ENCODE measurements at places on chromosomes 6 and 20.

DNA sequence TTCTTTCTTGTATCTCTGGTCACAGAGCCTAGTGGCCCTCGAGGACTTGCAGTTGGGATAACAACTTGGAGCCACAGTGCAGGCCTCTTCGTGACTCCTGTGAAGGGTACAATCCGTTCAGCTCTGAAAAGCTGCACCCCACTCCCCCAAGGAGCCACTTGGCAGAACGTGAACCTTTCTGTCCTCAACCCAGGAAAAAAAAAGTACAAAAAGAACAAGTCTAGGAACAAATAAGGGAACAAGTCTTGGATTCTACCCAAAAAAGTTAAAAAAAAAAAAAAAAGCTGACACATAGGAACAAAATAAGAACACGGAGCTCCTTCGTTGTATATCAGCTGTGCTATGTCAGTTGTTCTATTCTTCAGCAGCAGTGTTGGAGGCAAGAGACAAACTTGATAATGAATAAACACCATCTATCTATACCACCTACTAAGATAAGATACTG lies 77.9 kb upstream of the TULP1 start:
- peak; percentile 44 for DNase-seq

DNA sequence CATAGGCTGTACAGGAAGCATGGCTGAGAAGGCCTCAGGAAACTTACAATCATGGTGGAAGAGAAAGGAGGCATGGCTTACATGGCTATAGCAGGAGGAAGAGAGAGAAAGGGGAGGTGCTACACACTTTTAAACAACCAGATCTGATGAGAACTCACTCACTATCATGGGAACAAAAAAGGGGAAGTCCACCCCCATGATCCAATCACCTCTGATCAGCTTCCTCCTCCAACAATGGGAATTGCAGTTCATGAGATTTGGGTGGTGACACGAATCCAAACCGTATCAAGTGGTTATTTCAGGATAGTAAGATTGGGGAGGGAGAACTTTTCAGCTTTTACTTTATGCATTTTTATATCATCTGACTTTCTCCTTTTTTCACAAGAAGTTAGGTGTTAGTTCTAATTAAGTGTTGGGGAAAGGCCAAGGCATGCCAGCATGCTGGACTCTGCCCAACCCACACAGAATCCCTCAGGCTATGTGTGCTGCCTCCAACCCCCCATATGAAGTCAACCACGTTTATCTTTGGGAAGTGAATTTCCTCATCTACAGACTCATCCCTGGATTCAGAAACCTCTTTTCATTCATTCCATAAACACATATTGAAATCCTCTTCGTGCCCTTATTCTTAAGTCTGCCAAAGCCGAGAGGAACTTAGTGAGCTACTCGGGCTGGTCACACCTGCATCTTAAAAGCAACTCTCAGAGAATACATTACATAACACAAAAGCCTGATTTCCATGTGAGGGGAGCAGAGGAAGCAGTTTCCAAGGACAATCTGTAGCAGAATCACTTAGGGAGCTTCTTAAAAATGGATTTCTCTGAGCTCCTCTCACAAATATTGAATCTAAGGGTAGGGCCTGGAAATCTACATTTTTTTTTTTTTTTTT lies 16.7 kb upstream of the CLIC5 start:
- no peak for DNase-seq

DNA sequence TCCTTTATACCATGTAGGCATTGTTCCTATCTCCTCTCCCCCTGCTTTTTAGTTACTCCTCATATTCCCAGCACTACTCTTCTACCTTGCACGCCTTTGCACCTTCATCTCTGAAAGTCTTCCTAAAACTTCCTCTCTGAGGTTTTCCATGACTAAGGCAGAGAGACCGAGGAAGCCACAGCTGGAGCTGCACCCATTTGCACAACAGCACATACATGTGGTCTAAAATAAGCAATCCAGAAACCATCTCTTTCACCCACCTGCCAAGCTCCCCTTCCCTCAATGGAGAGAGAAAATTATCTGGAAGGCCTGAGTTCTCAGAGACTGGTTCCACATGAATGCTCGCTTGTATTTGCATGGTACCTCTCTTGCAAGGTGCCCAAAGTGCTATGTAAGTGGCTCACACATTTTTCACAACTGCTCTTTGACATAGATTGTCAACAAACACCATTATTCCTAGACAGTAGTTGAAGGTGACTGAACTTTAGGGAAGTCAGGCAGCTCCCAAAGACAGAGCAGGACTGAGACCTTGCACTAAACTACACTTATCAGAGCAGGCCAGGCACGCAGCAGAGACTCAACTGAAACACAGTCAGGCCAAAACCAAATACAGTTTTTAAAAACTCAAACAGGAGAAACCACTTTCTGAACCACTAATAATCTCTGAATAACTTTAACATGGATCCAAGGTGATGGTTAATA lies 313.2 kb downstream of the TFAP2A start:
- no peak for DNase-seq

DNA sequence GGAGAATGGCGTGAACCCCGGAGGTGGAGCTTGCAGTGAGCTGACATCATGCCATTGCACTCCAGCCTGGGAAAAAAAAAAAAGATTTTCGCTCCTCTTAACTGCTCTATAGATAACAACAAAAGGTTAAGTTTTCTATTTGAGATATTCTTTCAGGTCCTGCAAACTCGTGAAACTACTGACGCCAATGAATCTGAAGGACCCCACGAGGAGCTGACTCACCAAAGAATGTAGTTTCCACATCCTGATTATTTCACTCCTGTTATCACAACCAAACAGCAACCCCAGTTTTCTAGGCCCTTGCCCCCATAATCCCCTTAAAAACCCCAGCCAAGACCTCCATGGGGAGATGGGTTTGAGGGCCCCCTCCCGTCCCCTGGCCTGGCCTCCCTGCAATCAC lies 58.7 kb downstream of the OTOR start:
- no peak for DNase-seq

DNA sequence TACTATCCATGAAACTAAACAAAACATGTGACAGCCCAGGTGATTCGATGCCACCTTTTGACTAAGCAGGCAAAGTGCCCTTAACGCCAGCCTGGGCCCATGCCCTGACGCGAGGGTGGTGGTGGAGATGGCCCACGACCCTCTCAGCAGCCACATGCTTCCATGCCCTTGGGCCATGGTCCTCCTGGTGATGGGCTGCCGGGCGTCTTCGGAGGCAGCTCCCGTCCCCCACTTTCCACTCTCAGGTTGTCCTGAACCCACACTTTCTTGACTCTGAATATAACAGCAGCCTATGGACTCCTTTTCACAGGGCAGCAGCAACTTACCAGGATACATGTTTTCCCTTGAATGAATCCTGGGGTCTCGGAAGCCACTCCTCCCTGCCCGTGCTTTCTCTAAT lies 33.6 kb downstream of the TMEM242 start:
- DNase-seq = no peak

GRCh38 chr20:53708129-53708968 lies 114.7 kb upstream of the ZNF217 start:
- no peak for DNase-seq

- DNase-seq = no peak
Measured at GRCh38 chr20:57122536-57123489, 143.6 kb downstream of the BMP7 start.

- no peak for DNase-seq
Measured at GRCh38 chr20:51347831-51348230, 194.7 kb downstream of the NFATC2 start.

DNA sequence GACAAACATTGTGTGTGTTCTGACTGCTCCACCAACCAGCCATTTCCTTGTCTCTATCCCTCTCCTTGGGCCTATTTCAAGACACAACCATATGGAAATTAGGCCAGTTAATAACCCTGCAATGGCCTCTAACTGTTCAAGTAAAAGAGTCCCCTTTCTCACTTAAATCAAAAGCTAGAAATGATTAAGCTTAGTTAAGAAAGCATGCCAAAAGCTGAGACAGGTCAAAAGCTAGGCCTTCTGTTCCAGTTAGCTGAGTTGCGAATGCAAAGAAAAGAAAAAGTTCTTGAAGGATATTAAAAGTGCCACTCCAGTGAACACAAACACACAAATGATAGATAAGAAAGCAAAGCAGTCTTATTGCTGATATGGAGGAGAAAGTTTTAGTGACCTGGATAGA lies 22.5 kb downstream of the SERINC1 start:
- no peak for DNase-seq

DNA sequence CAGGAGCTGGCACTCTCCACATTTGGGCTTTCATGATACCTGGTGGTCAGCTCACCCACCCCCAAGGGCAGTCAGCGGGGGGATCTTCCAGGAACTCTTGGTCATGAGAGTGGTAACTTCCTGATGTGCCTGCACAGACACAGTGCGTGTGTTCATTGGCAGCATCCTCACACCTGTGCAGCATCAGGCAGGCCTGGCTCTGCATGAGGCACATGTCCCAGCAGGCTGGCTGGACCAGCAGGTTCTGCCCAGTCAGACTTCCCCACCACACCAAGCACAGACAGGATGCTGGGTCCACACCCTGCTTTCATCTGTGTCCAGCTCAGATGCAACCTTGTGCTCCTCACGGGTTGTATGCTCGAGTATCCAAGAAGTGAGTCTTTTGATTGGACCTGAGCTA lies 15.7 kb upstream of the UNC93A start:
- DNase-seq = no peak

GRCh38 chr20:46299078-46299477 lies 9.2 kb downstream of the CDH22 start:
- no peak for DNase-seq

- no peak for DNase-seq
Measured at GRCh38 chr20:55667955-55668354, 337.4 kb downstream of the CBLN4 start.

DNA sequence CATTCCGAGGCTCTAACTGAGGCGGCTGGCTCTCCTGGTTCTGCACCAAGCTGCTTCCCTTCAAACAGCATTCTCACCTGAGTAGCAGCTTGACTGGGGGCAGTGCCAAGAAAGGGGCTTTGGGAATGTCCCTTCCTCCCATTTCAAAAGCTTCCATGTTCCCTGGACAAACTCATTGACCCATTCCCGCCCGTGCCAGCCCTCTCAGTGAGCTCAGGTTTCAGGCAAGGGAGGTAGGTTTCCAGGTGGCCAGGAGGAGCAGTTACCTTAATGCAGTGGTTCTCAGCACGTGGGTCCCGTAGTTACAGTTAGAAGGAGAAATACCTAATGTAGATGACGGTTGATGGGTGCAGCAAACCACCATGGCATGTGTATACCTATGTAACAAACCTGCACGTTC lies 135.2 kb downstream of the ELOVL4 start:
- no peak for DNase-seq

DNA sequence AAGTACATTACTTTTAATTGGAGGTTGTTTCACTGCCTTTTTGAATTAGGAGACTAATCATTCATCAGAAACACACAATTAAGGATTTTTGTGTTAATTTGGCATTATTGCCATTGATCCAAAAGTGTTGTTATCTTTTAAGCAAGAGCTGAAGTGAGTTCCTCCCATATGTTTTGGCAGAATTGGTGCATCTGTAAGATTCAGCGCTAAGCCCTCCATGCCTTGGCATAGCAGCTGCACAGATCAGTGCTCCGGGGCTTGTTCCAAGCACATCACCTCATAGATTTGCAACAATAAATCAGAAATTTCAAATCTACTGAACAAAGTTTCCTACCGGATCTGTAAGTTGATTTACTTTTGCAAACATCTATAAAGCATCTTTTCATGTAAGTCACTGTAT lies 106.8 kb upstream of the PHACTR1 start:
- DNase-seq = no peak

DNA sequence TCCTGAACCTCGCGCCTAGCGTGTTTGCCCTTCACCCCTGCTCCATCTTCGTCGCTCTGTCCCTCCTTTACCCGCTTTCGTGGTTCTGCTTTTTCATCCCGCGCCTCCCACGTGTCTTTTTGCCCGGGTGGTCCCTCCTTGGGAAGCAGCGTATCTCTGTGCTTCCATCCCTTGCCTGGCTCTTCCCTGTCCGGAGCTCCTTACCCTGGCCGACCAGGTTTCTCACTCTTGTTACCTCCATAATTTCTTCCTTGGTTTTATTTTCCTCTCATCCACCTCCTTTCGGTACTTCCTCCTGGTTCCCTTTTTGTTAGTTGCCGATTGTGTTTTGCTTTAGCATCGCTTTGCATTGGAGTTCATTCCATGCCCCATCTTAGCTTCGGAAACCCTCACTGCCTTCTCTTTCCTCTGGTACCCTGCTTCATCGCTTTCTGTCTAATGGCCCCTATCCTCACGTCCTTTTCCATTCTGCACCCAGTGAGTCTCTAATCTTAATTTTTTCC lies 735 bp downstream of the FAM135A start:
- no peak for DNase-seq

DNA sequence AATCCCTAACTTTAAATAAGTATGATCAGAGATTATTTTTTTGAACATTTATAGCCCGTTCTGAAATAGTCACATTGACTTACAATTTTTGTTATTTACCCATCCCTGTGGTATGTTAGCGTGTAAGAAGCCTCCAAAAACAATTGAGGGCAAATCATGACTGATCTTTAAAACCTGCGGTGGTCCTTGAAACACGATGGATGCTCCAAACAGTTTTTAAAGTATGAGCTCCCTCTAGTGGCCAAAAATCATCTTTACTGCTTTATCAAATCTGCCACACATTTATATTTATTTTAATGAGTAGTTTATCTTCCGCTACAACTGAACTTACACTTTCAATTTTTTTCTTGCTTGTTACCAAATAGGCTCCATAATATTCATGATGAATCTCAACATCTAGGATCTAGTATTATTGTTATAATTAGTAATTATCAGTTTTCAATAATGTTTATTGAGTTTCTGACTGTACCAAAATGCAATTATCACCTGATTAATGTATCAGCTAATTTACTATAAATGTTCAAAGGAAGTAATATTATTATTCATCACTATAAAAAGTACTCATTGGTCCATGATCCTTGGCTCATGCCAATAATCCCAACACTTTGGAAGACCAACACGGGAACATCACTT lies 52.2 kb downstream of the MARCKS start:
- no peak for DNase-seq

- DNase-seq = no peak
Measured at GRCh38 chr20:43210901-43211300, 21.2 kb upstream of the PTPRT start.

DNA sequence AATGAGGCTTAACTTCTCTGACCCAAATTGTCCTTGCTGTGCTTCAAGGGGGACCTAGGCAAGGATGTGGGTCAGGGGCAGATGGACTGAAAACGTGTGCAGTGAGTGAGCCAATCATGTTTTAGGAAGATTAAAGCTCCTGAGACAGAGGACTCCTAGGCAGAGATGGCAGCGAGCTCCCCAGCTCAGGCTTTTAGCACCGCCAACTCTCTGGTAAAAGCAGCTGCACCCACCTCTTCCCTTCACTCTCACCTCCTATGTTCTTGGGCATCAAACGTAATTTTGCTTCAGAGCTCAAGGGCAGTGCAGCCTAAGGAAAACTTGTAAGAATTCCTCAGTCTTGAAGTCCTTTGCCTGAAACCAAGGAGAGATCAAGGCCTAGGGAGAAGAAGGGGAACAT lies 10.3 kb downstream of the RPP21 start:
- DNase-seq = no peak

- no peak for DNase-seq
Measured at GRCh38 chr6:12065321-12066140, 53.4 kb downstream of the HIVEP1 start.

GRCh38 chr20:38298768-38299288 lies 5.1 kb upstream of the BPI start:
- DNase-seq = peak; percentile 91

GRCh38 chr6:117552618-117553017 lies 49.7 kb downstream of the GOPC start:
- no peak for DNase-seq

All from ovary (tissue), 10 donors.